ENCODE measurements at places on chromosomes 7 and 10.

DNA sequence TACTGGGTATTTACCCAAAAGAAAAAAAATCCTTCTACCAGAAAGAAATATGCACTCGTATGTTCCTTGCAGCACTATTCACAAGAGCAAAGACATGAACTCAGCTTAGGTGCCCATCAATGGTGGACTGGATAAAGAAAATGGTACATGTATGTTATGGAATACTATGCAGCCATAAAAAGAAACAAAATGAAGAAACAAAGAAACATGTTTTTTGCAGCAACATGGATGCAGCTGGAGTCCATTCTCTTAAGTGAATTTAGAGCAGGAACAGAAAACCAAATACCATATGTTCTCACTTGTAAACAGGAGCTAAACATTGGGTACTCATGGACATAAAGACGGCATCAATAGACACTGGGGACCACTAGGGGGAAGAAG, 5.5 kb upstream of the GNB2 start:
- no peak for DNase-seq

DNA sequence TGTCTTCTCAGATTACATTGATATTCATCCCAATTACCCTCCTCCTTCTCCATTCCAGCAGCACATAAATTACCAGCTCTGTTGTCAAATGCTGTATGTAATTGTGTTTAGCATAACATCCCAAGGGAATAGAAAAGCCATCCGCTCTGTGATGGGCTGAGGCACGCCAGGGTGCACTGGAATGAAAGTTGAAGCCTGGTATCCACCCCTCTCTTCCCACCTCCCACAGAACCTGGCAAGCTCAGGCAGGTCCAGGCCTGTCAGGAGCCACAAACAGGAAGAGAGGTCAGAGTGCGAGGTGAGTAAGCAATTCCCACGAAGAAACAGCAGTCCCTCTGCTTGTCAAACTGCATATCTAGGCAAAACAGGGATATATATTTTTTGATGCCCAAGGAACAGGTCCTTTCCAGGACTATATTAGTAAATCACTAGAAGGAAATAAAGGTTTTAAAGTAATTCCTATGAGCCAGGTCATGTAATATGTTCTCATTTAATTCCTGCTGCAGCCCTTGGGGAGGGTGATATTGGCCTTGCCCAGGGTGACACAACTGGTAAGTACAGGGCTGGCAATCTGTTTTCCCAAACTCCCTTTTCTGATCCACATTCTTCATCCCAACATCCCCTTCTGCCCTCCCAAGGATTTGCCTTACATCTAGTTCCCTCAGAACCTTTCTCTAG, 155.6 kb upstream of the GHITM start:
- no peak for DNase-seq

- DNase-seq, result no peak
Observed at GRCh38 chr10:48448796-48449195, 142.3 kb downstream of the MAPK8 start.

DNA sequence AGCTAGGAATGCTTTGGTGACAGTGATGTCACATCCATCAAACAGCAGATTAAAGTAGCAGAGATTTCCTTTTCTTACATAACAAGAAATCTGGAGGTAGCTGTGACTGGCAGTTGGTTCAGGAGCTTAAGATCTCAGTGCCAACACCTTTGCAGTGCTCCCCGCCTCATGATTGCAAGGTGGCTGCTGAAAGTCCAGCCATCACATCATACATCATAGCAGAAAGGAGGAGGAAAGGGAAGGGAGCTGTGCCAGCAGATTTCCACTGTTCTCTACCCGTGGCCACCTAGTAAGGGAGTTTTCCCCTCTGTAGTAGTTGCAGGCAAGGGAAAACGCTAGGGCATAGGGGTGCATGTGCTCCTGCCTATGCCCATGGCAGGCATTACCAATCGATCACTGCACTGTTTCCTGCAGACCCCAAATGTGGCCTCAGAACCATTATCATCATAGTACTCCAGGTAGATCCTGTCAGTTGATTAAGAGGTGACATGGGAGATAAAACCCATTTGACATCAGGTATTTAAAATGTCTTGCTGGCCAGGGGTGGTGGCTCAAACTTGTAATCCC, 57.9 kb upstream of the GTF2IRD1 start:
- no peak for DNase-seq

GRCh38 chr10:132121511-132121830, 55.7 kb downstream of the JAKMIP3 start:
- DNase-seq, result no peak

DNA sequence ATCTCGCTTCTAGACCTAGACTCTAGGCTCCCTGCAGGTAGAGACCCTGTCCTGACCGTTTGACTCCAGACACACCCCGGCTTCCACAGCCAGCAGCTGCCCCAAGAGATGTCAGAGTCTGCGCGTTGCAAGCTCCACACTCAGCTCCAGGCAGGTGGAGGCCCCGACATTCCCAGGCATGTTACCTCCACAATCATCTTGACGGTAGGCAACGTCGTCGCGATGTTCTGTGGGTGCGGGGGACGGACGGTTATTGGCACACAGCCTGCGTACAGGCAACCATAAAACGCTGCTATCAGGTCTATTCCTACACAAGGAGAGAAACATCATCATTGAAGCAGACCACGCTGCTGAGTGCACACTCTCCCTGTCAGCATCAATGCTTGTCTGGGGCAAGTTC, 213.2 kb downstream of the ZMYND11 start:
- no peak for DNase-seq

DNA sequence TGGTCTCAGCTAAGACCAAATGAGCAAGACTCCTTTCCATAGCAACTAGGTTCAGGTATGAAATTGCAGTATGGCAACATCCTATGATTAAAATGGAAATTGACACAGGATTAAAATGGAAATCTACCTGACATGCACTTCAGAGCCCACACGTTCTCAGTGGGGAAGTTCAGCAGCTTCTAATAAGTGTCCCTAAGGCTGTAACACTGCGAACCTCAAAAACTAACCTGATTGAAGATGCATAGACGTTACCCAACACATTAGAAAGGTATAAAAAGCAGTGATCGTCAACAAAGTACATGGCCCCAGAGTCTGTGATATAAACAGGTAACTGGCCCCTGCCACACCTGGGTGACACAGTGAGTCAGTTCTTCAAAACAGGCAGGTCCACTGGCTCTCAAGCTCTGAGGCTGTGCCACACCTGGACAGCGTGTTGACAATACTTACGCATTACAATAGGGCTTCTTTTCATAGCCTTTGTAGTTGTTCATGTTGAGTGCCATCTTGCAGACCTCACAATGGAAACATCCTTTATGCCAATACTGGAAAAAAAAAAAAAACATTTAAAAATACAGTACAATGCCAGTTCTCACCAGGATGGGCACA, 274.9 kb upstream of the NEBL start:
- DNase-seq, result no peak

GRCh38 chr10:59125666-59126065, 50.8 kb upstream of the PHYHIPL start:
- DNase-seq, result no peak

- no peak for DNase-seq
Observed at GRCh38 chr10:5567477-5567876, 42.7 kb downstream of the CALML3 start.

GRCh38 chr7:12030116-12030515, 181.0 kb upstream of the TMEM106B start:
- no peak for DNase-seq

- no peak for DNase-seq
Observed at GRCh38 chr7:152754075-152754730, 5.3 kb upstream of the ACTR3B start.

DNA sequence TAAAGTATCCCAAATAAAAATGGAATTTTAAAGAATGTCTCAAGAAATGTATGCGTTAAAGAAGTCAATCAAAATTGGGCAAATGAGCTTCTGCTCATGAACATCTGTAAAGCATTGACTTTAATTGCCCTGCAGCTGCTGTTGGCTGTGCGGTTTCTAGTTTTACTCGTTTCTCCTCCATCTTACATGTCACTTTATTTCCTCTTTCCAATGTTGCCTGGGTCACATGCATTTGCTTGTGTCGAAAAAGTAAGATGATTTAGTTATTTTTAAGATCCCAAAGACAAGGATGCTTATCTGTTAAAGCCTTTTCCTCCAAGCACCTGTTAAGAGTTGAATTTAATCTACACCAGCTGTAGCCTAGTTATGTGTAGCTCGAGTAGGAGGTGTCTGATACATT, 310.4 kb downstream of the EXOC4 start:
- no peak for DNase-seq

DNA sequence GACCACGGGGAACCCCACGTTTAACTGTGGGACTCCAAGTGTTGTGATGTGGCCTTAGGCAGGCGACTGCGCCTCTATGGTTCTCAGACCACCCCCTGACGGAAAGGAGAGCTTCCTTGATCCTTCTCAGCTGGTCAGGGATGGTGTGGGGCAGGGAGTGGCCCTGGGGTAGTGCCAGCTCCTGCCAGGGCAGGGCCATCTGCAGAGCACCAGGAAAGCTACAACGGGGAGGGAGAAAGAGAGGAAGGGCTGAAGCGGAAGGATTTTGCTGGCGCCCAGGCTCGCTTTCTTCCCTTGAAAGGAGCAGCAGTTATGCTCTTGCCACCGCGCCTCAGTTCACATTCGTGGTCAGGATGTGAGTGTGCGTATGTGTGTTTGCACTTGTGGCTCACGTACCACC, 74.9 kb upstream of the PCBD1 start:
- DNase-seq, result no peak

- DNase-seq, result no peak
Observed at GRCh38 chr7:21902240-21902639, 43.5 kb downstream of the CDCA7L start.

- DNase-seq, result no peak
Observed at GRCh38 chr7:26560526-26561256, 269.0 kb downstream of the SNX10 start.

GRCh38 chr10:1932692-1933094, 195.4 kb upstream of the ADARB2 start:
- no peak for DNase-seq

DNA sequence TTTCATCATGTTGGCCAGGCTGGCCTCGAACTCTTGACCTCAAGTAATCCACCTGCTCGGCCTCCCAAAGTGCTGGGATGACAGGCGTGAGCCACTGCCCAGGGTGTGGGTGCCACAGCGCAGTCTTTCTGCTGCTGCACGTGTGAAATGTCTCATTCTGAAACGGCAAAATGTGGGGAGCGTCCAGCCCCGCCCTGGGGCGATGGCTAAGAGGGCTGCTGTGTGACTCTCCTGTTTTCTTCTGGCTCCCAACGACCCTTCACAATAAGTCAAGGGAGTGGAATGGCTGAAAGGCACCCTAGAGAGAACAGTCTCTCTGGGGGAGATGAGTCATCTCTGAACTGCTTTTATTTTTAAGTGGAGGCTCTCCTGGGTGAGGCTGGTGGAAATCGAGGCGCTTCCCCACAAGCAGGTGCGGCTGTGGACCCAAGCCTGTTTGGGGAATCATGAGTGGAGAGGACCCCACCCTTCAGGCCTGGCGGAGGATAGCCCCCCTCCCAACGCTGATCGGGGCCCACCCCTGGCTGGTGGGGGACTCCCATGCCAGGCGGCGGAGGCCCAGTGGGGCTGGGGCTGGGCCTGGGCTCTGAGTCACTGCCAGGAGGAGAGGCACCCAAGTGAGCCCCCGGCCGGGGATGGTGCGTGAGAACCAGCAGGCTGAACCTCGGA, 18.0 kb downstream of the ADAP1 start:
- peak; percentile 52 for DNase-seq

DNA sequence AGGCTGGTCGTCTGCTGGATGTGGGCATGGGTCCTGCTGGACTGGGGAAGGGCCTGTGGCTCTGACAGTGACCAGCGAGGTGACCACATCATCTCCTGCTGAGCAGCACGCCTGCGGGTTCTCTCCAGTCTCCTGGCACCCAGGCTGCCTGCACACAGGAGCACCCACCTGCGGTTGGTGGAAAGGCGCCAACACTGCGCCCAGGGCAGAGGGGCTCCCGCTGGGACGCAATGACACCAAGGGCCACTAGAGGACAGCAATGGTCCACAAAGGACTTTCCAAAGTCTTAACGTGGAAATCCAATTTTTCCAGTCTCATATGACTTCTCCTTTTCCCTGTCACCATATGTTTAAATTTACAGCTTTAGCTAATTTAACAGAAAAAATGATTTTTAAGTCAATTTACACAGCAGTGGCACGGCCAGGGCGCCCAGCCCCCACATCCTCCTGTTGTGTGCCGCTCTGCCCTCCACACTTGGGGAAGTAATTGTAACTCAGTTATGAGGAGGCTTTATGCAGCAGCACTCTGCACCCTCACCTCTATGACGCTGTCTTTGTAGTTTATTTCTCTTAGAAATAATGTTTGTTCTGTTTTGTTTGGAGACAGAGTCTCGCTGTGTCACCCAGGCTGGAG, 38.1 kb downstream of the CFAP46 start:
- peak; percentile 28 for DNase-seq

DNA sequence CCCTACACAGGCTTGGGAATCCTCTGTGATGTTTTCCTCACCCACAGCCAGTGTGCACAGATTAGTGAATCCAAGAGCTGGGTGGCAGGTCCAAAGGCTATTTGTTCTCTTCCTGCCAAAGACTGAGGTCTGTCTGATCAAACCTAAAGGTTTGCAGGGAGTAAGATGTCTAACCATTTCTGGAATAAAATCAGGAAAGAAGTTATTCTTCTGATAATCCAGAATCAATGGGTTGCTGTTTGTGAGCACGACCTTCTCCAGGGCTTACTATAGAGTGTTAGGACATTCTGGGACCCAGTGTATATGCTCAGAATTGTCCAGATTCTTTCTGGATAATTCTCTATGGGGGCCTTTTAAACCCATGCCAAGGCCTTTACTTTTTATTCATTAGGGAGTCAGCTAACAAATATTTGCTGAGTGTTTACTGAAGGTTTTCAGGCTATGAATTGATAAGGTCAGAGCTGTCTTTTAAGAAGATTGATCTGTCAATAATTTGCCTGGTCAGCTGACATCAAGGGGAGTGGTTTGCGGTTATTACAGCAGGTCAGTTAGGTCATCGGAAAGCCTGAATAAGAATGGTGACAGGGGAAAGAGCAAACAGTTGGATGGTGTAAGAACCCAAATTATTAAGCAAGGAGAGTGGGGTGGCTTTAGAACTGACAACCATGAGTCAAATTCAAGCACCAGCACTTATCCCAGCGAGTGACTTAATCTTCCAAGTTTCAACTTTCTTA, 7.5 kb upstream of the TECTB start:
- DNase-seq, result no peak

DNA sequence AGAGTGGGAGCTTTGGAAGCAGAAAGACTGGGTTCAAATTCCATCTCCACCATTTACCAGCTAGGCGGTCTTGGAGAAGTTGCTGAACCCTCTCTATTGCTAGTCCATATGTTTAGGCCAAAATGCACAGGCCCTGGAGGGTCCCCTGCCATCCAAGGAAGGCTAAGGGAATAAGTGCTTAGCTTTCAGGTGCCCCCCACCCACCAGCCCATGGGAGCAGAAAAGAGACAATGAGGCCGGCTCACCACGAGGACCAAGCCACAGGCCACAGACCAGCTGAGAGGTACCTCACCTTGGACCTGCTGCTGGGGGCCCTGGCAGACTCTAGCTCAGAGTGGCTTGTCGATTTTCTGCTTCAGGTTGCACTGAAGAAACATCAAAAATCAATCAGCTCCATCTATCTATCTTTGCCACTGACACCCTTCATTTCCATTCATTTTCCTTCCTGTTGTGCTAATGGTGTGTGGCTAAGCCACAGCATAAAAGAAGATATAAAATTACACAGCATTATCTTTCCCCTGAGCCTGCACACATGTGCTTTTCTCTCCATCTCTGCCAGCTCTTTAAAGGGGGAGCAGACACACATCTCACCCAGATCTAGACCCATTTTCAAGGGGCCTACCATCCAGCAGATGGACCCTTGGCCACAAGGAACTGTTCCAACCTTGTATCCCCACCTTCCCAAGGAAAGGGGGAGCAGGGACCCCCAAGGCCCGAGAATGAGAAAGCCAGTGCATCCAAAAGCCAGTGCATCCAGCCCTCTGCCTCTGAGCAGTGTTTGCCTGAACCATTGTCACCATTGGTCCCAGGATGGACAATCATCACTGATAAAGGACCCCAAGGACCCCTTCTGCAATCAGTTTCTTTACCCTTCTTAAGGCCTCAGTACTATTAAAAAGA, 65.4 kb downstream of the GRID1 start:
- DNase-seq, result no peak

All from stimulated activated CD8-positive, alpha-beta memory T cell treated with anti-CD3 and anti-CD28 coated beads, Interleukin-2, amount 100 ng/mL, for 48 hours (primary cell).